ENCODE measurements at places on chromosomes 12 and 14. TPM values are rescaled to one million over a fixed set of nuclear protein-coding genes. Genes with fewer than 3 reads are reported as not detected.

Gene SLC38A1
- 61.6 TPM for polyA plus RNA-seq

Gene ZNF385A
- polyA plus RNA-seq: 14.9 TPM

Gene THAP2
- polyA plus RNA-seq: 3.6 TPM

- no peak for DNase-seq
These were observed 117.2 kb downstream of the PPM1H start for GRCh38 chr12:62817556-62818271.

GRCh38 chr14:20623798-20624197, 17.7 kb downstream of the OR6S1 start:
- peak; percentile 51 for DNase-seq

- DNase-seq: no peak
These were observed 65.6 kb downstream of the CCDC88C start for GRCh38 chr14:91352053-91352452.

- no peak for DNase-seq
These were observed 49.4 kb upstream of the BCL11B start for GRCh38 chr14:99321236-99321925.

Measured in A549 (cell line).